ENCODE measurements at places on chromosomes 3 and 15.

DNA sequence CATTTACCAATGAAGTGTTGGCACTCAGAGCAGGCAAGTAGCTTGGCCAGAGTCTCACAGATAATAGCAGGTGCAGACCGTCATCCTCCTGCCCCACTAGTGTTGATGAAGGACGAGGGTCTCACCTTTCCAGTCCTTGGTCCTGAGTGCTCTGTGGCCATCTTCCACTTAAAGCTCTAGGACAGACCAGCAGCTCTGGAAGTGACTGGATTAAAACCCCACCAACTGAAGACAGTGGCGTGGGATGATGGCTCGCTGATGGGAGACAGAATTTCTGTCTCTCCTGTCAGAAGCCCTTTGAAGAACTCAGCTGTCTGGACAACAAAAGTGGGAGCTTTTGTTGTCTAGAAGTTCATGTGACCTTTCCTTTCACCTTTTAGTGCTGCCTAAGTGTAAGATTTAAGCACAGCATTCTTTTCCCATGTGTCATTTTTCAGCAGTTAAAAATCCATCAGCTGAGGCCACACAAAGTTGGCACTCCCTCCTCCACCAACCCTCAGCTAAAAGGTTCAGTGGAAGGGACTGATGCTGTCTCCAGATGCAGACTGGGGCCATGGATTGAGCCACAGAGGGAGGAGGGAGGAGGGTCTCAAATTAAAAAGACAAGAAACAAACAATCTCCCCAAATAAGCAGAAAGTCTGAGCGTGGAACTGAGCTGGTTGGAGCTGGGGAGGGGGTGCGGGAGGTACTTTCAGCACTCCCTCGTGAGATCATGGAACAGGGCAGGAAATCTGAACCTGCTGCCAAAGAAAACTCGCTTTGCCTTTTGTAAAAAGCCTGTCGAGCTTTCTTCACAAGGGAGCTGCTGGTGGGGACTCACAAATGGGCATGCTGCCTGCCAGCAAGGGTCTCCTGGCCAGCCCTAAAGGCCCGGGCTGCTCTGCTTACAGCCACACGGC, 148.5 kb upstream of the CTDSPL start:
- DNase-seq = no peak

DNA sequence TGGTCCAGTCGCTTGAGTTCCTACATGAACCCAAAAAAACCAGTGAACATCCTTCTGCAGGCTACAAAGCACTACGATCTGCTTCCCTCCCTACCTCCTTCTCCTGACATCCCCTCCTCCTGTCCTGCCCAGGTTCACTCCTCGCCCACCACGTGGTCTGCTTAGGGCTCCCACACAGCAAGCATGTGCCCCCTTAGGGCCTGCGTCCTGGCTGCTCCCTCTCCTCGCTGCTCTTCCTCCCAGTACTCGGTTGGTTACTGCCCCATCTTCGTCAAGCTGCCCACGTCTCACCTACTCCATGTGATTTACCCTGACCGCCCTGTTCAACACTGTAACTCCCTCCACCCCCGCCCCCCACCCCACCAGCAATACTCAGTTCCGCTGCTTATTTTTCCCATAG, 20.8 kb upstream of the ATP13A3 start:
- DNase-seq = no peak

DNA sequence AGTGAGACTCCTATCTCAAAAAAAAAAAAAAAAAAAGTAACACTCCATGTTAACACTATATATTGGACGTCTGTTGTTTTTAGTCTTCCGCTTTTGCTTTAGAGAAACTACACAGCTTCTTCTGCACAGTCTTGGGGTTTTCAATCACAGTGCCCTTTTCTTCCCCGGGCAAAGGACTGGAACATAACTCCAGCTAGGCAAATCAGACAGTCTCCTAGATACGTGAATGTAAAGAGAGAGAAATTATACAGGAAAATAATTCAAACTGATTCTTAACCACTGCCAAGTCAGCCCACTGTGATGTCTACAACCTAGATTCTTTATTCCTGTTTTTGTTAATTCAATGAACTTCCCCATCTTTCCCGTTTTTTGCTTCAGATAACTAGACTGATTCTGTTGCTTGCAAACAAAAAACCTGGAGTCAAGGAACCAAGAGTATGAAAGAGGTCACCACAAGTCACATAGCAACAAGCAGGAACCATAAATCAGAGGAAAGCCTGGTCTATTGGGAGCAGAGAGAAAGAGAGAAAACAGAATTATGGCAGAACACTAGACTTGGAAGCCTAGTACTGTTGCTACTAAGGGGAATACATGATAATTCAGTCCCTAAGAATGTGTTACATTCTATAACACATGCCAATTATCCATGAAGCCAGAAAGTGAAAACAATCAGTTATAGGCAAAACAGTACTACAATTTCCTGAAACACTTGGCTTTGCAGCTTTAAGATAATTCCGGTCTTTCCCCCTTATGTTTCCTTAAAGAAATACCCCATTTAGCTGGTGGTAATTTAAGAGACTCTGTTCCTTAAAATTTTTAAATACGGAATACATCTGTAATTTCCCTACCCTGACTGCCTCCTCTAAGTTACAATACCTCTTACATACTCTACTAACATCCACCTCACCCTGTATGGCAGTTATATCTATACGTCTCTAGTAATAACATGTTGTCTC, 63.1 kb downstream of the TBL1XR1 start:
- DNase-seq = no peak

GRCh38 chr3:5166846-5167245, 20.7 kb upstream of the EDEM1 start:
- DNase-seq = no peak

- DNase-seq = peak; percentile 9
These were observed 8.8 kb downstream of the EMC4 start for GRCh38 chr15:34233614-34234013.

DNA sequence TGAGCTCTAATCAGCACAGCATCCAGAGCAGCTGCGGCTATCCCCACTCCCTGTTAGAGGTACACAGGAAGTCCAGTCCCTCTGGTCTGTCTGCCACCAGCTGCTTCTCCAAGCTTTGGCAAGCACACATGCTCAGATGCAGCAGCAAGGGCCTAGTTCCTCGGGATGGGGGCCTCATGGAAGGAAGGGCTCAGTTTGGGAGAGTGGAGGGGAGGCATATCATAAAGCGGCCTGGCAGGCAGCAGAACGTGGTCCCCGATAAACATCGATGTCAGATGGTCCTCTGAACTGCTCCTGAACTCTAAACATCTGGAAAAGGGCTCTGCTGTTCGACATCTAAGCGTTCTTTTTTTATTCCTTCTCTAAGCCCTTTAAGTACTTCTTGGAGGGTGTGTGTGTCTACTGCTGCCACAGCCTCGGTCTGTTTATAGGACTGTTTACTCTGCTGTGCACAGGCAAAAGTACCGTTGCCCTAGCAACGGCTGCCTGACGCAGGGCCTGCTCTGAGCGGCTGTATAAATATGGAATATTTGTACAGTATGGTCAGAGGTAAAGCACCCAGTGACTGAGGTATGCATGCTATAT, 74.6 kb downstream of the PRICKLE2 start:
- DNase-seq = peak; percentile 31

DNA sequence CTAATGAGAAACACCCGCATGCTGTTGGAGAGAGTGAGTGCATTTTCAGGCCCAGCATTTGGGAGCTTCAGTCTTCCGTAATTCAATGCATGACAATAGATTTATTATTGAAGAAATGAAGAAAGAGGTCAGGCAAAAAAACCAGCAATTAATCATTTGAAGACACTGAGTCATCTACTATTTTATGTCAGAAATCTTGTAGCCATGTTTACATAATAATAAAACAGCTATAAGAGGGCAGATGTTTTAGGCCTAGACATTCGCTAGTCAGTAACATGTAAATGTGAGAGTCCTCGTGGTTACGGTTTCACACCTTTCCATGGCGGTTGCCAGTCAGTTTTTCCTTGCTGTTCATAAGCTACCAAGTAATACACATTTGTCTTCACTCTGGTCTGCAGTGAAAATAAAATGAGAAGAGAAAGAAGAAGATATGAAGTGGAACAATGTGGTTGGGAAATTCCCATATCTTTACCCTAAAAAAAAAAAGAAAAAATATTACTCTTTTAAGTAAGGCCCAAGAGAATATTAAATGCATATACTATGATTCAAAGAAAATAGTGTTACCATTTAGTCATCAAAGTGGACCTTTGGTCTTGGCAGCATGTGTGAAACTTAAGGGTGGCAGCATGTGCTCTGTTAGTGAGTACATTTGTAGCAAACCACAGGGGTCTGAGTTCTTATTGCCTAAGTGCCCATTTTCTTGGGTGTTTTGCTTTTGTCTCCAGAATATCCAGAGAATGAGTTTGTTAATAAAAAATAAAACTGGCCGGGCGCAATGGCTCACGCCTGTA, 140.5 kb upstream of the TBL1XR1 start:
- no peak for DNase-seq

GRCh38 chr3:29301332-29302019, 20.6 kb downstream of the RBMS3 start:
- DNase-seq = no peak

GRCh38 chr3:110615454-110615853, 456.2 kb upstream of the NECTIN3 start:
- no peak for DNase-seq

DNA sequence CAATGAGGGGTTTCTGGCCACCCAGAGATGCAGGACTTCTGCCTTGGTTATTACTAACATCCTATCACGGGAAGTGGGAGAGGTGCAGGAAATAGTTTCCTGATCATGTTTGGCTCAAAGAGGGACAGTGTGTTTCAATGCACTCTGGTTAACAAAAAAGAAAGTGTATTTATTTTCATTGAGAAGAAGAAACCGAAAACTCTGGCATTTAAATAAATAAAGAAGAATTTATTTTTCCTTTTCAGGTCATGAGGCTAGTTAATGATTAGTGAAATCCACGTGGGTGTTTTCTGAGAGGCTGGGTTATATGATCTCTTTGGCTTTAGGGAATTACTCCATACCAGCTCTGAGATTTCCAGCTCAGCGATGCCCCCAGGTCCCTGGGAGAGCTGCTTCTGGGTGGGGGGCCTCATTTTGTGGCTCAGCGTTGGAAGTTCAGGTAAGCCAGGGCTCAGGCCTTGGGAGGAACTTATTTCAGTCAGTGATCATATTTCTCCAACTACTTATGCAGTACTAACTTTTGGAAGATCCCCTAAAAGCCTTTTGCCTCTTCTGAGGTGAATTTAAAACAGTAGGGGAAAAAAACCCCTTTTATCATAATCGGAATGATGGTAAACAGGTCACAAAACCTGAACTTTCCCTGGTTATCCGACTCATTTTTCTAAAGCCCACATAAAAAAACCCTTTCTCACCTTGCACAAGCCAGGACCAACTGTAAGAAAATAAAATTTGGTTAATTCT, at the start of gene PLA1A:
Gene PLA1A (plus strand): TSS at position 338 of the 741 bp plus-strand sequence. CDS start 29 bp downstream, at position 367.
- DNase-seq = no peak

DNA sequence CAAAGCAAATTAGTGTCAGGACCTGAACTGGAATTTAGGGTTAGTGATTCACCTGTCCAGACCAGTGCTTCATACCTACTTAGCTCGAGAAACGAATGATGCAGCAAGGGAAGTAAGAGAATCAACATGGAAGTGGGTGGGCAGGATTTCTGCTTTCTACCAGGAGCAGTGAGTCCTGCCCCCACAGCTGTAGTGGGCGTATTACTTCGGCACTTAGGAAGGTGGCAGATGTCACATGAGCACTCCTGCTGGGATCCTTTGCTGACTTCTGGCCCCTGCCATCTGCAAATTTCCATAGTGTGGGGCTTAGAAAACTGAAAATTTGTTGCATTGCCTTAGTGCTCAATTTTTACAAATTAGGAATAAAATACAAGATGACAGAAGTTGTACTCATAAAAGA, 31.2 kb downstream of the RYR3 start:
- DNase-seq = no peak

DNA sequence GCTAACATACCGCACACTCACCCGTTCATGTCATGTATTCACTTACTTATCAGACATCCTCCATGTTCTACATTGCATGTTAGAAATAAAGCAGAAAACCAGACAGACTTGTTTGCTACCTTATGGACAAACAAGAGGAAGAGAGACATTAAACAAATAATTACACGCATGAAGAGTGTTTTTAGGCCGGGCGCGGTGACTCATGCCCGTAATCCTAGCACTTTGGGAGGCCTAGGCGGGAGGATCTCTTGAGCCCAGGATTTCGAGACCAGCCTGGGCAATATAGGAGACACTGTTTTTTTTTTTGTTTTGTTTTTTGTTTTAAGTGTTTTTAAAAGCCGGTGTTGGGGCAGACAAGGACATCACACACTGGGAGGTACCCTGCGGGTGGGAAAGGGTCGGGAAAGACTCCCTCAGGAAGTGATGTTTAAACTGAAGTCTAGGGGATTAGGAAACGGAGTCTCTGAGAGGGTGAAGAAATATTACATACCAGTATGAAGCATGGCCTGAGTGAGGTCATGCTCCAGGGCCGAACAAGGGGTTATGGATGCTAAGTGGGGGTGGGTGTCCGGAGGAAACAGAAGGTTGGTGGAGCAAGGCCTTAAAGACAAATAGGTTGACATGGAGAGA, 2.1 kb upstream of the USP3 start:
- no peak for DNase-seq

GRCh38 chr3:194196876-194197275, 60.9 kb downstream of the HES1 start:
- DNase-seq = no peak

DNA sequence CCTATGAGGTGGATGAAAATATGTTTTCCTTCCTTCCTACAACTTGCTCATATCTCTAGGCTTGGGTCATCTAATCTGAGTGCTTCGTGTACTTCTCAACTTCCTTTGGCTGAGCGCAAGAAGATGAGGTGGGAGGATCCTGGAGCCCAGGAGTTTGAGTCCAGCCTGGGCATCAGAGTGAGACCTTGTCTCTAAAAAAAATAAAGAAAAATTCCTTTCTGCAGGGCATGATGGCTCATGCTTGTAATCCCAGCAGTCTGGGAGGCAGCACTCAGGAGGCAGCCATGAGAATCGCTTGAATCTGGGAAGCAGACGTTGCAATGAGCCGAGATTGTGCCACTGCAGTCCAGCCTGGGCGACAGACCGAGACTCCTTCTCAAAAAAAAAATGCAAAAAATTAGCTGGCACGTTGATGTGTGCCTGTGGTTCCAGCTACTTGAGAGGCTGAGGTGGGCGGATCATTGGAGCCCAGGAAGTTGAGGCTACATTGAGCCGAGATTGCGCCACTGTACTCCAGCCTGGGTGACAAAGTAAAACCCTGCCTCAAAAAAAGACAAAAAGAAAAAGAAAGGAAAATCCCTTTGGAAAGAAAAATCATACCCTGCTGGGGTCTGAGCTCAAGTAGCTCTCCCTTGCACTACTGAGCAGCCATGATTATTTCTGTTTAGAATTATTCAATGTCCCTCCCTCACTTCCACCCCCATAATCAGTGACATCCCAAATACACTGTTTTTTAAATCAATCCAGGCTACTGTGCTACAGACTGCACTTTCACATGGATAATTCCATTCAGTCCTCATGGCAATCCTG, 28.0 kb upstream of the RAB11A start:
- DNase-seq = no peak

DNA sequence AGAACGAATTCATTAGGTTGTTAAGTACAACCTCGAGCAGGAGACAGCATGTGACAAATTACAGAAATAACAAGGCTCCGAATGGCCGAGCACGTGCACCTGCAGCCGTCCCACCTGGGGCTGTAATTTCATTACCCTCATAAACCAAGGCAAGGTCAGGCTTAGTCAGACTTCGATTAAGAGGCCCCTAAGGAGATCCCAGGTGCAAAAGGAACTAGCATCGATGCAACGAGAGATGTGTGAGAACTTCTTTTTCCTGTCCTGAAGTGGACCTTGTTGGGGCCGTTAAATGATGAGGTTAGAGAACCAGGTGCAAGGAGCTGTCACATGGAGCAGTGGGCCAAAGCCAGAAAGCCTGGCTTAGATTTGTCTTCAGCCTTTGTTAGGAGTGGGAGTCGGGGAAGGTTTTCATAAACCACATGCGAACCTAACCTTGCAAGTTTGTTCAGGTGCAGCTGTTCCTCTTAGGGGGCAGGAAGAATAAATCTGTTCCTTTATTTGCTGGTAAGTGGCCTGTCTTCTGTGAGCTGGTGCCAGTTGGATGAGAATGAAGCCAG, 559.9 kb upstream of the MCTP2 start:
- no peak for DNase-seq
